ENCODE measurements at places on chromosomes 1 and 21.

GRCh38 chr1:202101184-202101583 is 21.5 kb upstream of the GPR37L1 start:
- no peak for DNase-seq

- DNase-seq: no peak
Observed at GRCh38 chr1:179776831-179777230, 33.7 kb downstream of the FAM163A start.

DNA sequence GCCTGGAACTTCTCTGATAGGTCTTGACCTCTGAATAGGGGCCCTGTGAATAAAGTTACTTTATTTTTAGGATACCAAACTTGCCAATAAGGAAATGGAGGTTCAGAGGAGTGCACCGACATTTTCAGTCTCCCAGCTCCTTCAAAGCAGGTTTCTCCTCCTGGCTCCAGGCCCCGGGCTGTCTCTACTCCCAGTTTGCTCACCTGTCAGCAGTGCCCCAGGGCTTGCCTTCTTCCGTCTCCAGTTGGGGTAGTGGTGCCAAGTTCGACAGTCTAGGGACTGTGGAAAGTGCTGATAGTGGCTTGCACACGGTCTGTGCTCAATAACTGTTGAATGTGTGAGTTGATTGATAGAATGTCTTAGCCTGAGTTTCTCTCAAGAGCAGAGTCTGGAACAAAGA is 149.2 kb downstream of the ACTL8 start:
- no peak for DNase-seq

DNA sequence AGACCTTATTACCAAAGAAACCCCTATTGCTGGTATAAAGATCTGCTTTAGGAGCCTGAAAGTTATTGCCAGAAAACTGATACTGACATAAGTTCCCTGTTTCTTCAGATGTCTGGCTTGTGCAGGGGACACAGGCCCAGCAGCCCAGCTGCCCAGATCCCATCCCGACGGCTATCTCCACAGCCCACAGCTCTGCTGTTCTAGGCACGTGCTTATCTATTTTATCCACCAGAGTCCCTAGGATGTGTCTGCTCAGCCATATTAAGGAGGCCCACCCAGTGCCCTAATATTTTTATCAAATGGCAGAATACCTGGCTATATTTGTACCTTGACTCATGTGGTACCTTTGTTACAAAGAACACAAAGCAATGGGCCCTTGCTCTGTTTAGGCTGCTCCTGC is 58.9 kb downstream of the DDX20 start:
- DNase-seq: no peak

DNA sequence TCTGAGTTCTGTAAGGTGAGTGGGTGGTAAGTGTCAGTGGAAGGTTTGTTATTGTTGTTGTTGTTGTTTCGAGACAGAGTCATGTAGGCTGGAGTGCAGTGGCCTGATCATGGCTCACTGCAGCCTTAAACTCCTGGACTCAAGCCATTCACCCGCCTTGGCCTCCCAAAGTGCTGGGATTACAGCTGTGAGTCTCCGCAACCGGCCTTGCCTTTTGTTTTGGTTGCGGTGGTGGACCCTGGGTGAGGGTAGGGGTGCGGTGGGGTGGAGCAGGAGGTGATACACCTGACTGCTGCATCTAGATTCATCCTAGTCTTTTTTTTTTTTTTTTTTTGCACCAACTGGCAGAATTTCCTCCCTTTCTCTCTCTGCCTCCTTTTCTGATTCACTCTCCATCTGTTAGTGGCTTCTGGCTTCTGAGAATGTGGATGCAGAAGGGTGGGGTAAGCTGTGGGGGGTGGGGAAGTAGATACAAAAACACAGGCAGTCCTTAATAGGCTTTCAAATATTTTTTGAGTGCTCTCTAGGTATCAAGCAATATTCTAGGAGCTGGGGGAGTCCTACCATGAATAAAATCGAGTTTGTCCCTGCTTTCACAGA is 4.6 kb upstream of the GMEB1 start:
- DNase-seq: no peak

DNA sequence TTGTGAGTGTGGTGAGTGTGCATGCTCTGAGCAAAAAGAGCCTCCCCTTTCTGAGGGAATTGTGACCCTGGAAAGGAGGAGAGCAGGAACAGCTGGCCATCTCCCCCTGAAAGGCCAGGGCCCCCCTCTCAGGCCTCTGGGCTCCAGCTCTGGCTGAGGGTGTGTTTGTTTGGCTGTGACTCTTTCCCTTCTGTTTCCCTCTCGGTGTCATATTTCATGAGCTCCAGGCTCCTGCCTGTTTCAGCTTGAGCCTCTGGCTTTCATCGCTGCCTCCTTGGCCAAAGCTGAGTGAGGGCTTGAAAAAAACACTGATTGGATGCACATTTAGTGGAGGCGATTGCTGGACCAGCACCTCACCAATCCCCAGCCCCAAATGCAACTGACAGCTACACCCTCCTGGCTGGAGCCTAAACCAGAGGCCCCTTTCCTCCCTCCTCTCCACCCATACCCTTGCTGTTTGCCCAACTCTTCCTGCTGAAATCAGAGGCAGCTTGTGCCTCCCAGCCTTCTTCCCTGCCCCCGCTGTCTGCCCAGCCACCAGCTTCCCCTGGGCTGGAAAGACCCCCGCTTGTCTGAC is 64.1 kb downstream of the DDR2 start:
- DNase-seq: no peak

DNA sequence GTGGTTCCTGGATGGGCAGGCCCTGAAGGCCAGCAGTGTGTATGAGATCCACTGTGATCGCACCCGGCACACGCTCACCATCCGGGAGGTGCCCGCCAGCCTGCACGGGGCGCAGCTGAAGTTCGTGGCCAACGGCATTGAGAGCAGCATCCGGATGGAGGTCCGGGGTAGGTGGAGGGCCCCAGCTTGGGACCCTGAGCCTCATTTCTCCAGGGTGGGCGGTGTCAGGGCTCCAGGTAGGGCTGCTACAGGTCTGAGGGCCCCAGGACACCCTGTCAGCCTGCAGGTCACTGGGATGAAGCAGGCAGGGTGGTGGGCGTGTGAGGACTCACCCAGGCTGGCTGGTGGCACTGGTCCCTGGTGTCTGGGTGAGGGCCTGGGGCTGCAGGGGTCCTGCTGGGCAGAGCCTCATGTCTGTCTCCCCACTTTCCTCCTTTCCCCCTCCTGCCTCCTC is 7.8 kb downstream of the OBSCN start:
- no peak for DNase-seq

- DNase-seq: no peak
Observed at GRCh38 chr1:205693421-205693991, 13.2 kb upstream of the SLC45A3 start.

GRCh38 chr1:170360601-170361000 is 171.4 kb upstream of the GORAB start:
- DNase-seq: no peak

- no peak for DNase-seq
Observed at GRCh38 chr1:200369706-200370105, 40.1 kb downstream of the ZNF281 start.

DNA sequence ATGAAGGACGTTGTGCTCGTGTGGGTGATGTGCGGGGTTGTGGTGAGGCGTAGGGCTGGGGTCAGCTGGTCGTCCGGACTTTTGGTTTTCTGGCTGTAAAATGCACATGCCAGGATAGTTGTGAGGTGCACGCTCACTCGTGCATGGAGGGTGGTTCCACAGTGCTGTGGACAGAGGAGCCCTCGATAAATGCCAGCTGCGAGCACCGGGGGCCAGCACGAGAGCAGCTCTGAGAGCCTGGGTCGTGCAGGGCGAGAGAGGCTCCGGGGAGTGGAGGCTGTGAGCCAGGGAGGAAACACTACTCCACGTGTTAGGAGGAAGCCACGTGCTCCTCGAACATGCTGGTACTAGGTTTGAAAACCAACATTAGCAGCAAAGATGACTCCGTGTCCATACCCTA is 39.4 kb downstream of the COL18A1 start:
- DNase-seq: no peak

DNA sequence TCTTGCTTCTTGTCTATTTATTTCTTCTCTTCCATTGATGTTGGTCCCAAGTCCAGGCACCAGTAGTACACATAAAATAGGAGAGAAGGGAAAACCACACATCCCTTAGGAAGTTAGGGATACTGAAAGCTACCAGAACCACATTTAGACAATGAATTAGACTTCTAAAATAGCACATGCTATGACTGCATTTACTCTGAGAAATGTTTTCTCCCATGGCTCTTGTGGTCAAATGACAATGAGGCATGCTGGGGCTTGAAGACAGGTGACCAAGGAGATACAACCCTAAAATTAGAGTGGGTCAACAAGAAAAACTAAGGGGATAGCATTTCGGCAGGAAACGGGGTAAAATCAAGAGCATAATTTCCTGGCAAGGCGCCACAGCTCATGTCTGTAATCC is 17.1 kb downstream of the MTOR start:
- no peak for DNase-seq

- no peak for DNase-seq
Observed at GRCh38 chr1:67788238-67788790, 45.0 kb downstream of the GNG12 start.

DNA sequence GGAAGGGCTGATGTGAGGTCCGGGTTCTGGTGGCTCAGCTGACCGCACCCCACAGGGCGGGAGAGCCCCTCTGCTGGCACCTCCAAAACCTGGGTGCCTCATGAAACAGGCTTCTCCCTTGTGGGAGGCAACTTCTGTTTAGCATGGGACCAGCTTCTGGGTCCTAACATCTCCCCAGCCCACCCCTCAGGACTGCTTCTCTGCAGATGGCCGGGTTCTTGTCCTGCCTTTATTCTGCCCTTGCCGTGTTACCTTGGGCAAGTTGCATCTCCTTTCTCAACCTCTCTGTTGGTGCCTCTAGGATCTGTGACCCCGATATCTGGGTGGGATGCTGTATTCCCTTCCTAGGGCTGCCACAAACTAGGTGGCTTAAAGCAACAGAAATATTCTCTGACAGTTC is 15.0 kb upstream of the TTC22 start:
- no peak for DNase-seq

DNA sequence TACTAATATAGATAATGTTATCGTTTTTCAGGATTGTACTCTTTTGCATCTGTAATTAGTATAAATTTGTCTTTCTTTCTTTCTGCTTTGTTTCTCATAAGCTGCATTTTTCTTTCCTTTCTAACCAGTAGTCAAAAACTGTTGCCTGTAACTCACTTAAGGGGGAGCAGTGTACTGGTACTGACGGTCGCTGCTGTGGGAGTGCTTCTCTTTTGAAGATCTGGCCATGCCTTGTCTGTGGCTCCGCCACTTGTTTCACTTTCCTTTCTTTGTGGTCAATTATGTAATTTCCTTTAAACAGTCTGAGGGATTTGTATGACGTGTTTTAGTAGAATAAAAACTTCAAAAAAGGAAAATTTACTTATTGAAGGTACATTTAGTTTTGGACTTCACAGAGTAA is 37.0 kb downstream of the MIA3 start:
- peak; percentile 86 for DNase-seq

DNA sequence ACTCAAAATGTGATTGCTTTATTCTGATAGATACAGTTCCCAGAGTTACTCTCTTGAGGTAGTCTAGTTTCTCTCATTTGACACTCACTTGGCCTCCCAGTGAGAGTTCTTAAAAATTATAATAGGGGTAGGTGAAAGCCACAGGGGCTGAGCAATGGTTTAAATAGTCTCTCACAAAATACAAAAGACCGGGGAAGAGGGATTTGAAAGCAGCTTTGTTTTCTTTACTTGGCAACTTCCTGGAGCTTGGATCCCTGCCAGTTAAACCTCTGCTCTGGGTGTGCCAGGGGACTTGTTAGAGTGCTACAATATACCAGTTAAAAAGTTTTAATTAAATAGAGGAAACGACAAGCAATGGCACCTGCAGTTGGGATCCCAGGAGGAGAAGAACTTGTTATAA is 31.7 kb downstream of the OR13G1 start:
- no peak for DNase-seq

- no peak for DNase-seq
Observed at GRCh38 chr21:45533846-45534635, 8.2 kb downstream of the SLC19A1 start.

DNA sequence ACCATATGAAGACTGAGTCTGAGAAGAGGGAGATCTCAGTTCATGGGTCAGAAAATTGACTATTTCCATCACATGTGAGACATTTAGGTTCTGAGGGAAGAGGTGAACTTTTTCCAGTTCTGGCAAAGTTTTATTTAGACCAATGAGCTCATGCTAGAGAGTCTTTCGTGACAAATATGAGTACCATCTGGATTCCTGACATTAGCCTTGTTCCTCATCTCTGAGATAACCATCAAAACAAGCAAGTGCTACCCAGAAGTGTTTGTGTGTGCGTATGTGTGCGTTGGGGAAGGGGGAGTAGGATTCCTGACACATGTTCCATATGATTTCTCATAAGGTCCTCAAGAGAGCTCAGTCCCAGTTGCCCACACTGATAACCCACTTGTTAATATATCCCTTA is 120.6 kb downstream of the FASLG start:
- DNase-seq: no peak

DNA sequence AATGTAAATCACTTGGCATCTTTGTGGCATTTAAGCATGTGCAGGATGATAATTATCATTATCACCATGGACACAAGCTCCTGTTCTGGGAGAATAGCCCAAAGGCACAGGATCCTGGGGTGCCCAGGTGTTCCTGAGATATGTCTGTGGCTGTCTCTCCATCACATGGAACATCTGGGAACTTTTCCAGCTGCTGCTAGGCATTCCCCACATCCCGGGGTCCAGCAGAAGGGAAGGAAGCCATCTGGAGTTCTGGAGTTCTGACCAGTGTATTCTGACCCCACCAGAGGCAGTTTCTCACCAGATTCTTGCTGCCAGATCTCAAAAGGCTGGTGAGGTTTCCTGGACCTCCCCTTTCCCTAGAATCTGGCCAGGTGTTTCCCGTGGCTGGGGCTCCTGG is 259.7 kb upstream of the VAMP3 start:
- DNase-seq: no peak

- no peak for DNase-seq
Observed at GRCh38 chr1:53350853-53351767, 23.2 kb upstream of the LRP8 start.

GRCh38 chr1:54611621-54612020 is 11.7 kb downstream of the FAM151A start:
- no peak for DNase-seq

DNA sequence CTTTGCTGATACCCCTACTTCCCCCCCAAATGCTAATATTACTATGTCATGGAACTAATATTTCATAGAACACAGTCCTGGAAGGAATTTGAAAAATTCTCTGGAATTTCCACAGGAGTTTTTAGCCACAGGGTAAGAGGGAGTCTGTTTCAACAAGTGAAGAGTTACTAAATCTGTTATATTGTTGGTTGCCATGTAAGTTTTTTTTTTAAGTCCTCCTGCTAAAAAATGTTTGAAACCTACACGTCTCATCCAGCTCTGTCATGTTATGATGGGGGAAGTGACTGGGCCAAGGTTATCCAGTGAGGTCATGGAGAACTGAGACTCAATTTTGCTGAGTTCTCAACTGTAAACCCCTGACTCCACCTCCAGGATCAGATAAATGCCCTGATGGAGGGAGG is 60.8 kb upstream of the USP24 start:
- DNase-seq: no peak

GRCh38 chr1:54800899-54801759 is at the start of gene TTC22:
Gene TTC22, minus strand, starts transcription at chr1:54801323. Its CDS starts 160 bp downstream, at chr1:54801163.
- DNase-seq: peak; percentile 81

Data from activated CD4-positive, alpha-beta T cell treated with anti-CD3 and anti-CD28 coated beads, Interleukin-2, Interleukin-6, amounts not matched to agents 100 ng/mL and 50 ng/mL, durations not matched to agents 16 hours and 8 hours (primary cell).